T-helper 1 cell (primary cell): ENCODE measurements at places on chromosomes 6 and 20.

DNA sequence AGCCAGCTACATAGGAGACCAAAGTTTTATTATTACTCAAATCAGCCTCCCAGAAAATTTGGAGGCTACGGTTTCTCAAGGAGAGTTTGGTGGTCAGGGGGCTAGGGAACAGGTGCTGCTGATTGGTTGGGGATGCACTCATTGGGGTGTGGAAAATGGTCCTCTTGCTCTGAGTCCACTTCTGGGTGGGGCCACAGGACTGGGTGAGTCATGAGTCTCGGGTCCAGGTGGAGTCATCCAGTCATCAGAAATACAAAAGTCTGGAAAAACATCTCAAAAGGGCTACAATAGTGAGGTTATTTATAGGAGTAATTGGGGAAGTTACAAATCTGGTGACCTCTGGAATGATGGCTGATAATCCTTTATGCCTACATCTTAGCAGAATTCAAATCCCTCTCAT is 54.3 kb upstream of the SLC22A16 start:
- no peak for DNase-seq

GRCh38 chr6:148868314-148868713 is 121.5 kb downstream of the UST start:
- DNase-seq: no peak

DNA sequence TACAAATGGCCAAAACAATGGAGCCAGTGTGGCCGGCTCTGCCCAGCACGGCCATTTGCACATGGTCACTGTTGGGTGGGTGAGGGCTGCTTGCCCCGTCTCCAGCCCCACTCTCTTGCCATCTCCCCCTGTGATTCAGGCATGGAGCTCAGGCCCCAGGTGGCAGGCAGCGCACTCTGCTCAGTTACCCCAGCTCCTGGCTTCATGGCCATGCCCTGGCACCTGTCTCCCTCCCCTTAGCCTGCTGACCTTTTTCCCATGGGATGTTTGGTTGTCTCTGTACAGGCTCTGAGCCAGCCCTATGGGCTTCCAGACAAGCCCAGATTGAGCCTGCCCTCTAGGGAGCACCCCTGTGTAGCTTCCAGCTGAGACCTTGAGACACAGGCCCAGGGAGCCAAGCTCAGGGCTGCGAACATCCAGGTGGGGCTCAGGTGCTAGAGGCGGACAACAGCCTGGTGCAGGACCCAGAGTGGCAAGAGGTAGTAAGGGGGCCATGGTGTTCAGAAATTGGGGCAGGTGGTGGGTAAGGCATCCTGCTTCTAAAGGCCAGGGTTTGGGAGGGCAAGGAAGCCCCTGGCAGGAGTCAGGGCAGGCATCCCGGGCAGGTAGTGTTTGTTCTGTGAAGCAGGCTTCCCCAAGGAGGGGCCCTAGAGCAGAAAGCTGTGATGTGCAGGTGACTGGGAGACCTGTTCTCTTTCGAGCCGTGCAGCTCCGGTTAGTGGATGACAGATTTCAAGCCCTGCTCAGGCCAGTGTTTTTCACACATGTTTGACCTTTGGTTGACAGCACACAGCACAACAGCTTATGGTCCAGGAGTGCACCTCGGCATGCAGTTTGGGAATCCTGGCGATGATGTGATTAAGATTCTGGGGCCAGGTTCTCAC is 17.7 kb downstream of the SYNJ2 start:
- DNase-seq: no peak

DNA sequence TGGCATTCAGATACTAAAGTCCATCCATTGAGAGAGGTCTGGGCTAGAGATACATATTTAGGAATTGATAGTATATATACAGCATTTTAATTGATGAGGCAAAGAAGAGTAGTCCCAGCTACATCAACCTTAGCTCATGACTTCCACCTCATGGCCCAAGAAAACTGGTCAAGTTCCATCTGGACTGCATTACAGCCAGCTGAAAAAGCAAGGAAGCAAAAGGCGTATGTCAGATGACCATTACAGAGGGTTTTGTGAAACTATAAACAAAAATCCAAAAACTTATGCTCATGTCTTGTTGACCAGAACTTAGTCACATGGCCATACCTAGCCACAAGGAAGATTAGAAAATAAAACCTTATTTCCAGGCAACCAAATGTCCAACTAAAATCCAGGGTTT is 46.8 kb upstream of the RNF146 start:
- no peak for DNase-seq

GRCh38 chr20:23598481-23598880 is 7.2 kb downstream of the CST9 start:
- DNase-seq: no peak
